ENCODE measurements at places on chromosomes 5 and 9.

- no peak for DNase-seq
Measured at GRCh38 chr9:11257992-11258391, 645.2 kb upstream of the PTPRD start.

GRCh38 chr9:91693226-91693625 is 256.8 kb downstream of the ROR2 start:
- no peak for DNase-seq

- no peak for DNase-seq
Measured at GRCh38 chr5:1897816-1898450, 15.2 kb upstream of the IRX4 start.

DNA sequence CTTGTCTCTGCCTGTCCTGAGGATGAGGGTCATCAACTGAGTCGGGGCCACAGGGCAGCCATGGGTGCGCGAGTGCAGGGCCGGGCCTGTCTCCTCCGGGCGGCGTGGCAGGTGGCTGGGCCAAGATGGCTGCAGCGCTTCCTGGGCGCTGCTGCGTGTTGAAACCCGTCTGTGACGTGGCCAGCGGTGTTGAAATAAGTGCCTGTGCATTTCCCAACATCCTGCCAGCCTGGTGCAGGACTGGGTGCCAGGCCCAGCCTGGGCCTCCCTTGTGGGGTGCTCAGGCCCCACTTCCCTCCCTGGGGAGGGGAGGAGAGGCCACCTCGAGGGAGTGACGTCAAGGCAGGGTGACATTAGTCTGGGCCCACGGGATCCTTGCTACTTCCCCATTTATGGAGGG is 45.5 kb downstream of the RXRA start:
- no peak for DNase-seq

DNA sequence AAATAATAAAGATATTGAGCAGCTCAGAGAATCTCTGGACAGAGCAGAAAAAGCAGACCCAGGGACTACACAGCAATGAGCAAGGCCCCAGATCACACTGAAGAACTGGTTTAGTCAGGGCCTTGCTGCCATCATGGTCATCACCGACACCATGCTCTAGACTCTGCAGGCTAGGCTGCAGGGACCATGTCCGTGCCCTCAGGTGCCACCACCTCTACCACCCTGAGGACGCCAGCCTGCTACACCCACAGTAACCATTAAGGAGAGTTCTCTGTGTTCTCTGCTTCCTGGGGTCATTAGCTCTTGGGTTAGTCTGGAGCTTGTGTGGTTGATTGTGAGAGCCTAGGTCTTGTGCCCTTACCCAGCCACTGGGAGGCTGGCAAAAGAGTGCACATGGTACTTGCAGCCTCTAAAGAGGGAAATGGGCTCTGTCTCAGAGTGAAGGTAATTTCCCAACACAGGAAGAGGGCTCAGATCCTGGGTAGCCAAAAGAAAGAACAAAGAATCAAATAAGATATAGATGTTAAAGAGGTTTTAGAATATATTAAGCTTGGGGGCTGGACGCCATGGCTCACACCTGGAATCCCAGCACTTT is 31.9 kb upstream of the JADE2 start:
- DNase-seq: no peak

- DNase-seq: peak; percentile 22
Measured at GRCh38 chr5:173163219-173163618, 18.9 kb downstream of the BNIP1 start.

All from WTC11 (cell line).